Cortex of kidney (tissue), 1 donor: ENCODE measurements at places on chromosomes 2 and 18.

DNA sequence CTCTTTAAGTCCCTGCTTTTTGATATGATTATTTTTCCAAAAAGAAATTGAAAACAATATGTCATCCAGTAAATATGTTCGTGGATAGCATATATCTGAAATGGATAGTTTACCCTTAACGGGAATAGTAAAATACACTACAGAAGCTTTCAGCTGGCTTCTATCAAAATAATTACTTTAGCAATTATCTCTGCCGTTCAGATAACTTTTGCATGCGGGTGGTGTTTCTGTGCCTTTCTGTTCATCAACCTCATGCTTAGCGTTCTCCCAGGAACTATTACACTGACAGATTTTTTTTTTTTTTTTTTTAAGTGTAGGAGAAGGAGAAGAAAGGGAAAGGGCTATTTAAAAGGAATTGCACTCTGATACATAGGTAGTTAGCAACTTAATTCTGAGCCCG is 53.6 kb downstream of the TSHZ1 start:
- DNase-seq: no peak

- DNase-seq: no peak
Measured at GRCh38 chr2:151976945-151977353, 121.9 kb downstream of the CACNB4 start.

DNA sequence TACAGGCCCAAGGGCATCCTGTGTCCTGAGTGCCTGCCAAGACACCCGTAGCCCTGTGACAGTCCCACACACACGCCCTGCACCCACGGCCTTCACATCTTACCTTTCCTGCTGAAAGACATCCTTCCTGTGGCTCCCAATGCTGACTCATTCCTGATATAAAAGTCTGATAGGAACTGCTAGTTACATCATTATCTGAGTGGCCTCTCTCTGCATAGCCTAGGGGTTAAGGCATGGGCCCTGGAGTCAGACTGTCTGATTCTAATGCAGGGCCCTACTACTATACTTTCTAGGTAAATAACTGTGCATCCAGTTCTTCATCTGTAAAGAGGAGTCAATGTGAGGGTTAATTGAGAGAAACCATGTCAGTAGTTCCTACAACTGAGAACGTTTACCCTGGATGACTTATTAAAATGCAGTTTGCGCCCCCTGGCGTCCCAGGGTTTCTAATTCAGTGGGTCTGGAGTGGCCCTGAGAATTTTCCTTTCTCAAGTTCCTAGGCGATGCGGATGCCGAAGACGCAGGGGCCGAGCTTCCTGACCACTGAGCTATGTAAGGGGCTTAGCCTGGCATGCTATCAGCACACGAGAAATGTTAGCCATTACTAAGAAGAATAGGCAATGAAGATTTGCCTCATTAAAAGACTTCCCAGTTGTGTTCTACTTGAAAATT is 6.0 kb upstream of the GPR45 start:
- no peak for DNase-seq

- DNase-seq: no peak
Measured at GRCh38 chr2:224369028-224369632, 32.8 kb downstream of the FAM124B start.

- no peak for DNase-seq
Measured at GRCh38 chr2:166112193-166112605, 15.6 kb downstream of the SCN1A start.

- DNase-seq: no peak
Measured at GRCh38 chr18:2138552-2138951, 432.8 kb downstream of the METTL4 start.

DNA sequence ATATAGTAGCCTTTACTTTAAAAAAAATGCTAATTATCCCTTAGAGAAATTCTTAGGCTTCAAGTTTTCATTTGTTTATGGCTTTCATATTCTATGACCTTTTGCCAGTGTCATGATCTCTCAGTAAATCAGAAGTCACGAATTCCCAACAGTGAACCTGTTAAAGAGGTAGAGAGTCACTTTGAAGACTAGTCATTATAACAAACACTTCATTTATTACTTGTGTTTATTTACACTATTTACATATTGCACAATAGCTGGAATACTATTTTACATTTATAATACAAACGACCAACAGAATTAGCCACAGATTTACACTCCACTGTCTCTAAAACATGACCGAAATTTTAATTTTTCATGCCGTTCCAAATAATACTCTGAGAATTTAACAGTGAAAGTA is 8.5 kb downstream of the ALKAL2 start:
- no peak for DNase-seq
